ENCODE measurements at places on chromosomes 6 and 20.

DNA sequence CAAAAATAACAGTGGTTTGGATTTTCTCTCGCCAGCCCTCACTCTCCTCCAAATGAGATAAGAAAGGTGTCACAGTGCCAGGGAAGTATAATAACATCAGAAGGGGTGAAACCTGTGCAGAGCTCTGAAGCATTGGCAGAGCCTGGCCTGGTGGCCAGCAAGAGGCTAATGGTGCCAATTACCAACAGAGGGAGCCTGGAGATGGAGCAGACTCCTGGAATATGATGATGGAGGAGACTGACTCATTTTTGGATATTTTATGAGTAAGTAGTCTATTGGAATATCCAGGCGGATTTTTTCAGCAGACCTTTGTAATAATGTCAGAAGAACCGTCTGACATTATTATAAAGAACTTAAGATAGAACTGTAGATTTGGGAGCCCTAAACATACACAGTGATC lies 442.6 kb upstream of the MARCKS start:
- peak; percentile 18 for DNase-seq

GRCh38 chr6:148069256-148069655 lies 273.4 kb upstream of the SASH1 start:
- no peak for DNase-seq

GRCh38 chr6:130313206-130313605 lies 52.6 kb upstream of the TMEM200A start:
- DNase-seq = no peak

DNA sequence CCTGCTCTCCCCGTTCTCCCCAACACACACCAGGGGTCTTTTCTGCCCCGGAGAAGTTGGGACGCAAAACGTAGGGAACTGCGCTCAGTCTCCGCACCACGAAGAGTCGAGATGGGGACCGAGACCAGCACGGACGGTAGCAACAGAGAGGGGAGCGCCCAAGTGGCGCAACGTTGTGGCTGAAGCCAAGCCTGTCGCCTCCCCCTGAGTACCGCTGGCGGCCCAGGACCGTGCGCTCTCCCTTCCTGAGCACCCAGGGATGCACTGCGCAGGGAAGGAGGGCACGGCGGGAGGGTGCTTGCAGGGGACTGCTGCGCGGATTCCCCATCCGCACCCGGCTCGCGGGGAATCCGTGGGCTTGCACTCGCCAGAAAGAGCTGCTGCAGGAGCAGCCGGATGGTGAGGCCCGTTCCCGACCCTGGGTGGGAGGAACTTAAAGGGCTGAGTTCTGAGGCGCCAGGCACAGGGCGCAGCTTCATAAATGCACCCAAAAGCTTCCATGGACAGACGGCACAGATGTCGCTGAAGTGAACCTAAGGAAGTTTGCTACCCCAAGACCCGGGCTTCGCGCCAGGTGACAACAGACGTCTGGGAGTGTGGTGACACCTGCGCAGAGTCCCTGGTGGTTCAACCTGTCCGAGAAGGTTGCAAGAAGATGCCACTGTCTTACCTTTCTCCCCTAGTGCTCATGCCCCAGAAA lies 178.7 kb downstream of the TBXT start:
- DNase-seq = no peak

DNA sequence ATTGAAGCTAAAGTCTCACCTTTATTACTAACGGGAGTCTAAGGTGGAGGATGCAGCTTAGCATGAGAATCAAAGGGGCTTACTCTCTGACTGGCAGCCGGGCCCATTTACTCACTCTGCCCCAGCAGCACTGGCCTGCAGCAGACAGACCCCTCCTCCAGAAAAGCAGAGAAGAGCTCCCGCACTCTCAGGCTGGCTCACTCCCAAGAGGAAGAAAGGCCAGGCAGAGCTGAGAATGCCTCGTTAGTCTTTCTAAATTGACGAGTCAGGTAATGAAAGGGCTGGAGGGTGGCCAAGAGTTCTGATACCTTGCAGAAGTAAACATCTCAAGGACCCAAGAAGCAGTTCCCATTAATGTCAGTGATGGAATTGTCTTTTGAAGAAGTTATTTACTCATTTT lies 44.5 kb upstream of the IL20RA start:
- no peak for DNase-seq

All from glutamatergic neuron (in vitro differentiated cells).